ENCODE measurements at places on chromosomes 13 and 19.

- DNase-seq, result no peak
Observed at GRCh38 chr13:82717249-82717648, 1165.0 kb downstream of the SLITRK1 start.

DNA sequence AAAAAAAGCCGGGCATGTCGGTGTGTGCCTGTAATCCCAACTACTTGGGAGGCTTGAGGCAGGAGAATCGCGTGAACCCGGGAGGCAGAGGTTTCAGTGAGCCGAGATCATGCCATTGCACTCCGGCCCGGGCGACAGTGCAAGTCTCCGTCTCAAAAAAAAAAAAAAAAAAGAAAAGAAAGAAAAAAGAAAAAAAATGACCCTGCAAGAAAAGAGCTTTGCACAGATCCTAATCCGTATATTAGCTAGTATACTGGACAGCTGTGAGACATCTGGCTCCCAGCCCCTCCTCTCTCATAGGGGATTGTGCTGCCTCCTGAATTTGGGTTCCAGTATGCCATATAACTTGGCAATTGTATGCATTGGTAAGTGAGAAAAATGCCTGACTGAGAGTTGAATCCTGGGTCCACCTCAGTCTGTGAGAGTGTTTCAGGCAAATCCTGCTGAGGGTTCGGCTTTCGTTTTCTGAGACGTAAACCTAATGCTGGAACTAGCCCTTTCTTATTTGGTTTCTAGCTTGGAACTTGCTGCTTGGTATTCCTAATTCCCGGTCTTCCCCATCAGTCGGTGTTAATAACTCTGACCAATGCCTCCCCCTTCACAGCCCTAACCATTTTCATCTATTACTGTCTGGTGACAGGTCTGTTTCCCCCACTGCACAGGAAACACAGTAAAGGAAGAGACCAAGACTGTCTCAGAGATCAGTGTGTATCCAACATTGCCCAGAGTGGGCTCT is 1.3 kb upstream of the AKT2 start:
- DNase-seq, result no peak

DNA sequence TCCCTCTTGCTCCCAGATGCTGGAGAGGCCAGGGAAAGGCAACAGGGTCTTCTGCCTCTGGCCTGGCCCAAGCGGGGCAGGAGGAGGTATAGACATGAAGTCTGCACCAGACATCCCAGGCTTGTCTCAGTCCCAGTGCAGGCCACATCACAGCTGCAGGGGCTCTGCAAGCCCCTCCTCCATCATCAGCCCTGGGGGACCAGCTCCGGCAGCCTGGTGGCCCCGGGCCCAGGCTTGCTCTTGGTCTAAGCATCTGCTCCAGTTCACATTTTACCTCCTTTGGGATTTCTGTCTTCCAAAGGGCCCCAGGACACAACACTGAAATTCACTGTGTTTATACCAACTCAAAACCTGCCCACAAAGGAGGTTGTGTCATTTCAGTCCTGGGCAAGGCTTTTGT is 359.4 kb downstream of the ZNF536 start:
- DNase-seq, result no peak

DNA sequence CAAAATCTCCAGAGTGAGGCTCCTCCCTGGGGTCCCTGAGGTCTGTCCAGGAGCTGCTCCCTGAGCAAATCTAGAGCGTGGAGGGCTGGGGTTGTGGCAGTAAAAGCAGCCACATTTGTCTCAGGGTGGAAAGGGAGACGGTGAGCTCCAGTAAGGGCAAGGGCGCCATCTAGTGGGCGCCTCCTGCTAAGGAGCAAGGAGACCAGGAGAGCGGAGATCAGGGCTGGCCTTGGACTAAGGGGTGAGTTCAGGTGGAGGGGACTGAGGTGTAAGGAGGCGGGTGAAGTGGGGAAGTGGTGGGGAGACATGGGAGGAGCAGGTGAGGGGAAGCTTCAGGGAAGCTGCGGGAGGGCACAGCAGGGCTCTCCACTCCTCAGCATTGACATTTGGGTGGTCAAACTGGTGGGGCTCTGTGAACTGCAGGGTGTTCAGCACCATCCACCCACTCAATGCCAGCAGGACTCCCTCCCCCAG is 5.3 kb upstream of the CEACAM21 start:
- DNase-seq, result peak; percentile 45

- DNase-seq, result no peak
Observed at GRCh38 chr19:294341-294945, 3.2 kb upstream of the PLPP2 start.

DNA sequence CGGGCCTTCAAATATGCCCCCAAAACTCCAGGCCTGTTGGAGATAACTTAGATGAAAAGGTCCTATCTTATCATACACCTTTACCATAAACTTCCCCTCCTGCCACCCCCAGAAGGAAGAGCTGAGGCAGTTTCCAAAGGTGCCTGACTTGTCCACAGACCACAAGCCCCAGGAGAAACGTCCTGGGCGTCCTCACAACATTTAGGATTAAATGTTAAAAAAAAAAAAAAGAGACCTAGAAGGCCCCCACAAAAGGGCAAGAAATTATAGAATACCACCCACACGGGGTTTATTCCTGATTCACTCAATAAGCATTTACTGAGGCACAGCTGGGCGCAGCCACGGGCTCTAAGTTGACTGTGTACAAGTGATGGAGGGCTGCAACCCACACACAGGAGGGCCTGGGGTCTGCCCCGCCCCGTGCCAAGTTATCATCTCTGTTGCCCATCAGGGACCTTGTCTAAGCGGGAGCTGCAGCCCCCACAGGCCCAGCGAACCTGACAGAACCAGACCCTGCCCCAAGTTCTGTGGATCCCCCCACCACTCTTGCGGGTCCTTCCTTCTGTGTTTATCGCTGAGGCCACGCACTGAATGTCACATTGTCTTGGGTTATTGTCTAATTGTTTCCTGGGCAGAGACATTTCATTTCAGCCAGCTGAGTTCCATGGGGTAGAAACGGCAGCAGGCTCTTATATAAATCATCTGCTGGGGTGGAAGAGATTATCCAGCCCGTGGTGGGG is 83.0 kb upstream of the TM9SF2 start:
- no peak for DNase-seq

GRCh38 chr13:73556902-73557301 is 498.1 kb downstream of the KLF5 start:
- DNase-seq, result no peak

DNA sequence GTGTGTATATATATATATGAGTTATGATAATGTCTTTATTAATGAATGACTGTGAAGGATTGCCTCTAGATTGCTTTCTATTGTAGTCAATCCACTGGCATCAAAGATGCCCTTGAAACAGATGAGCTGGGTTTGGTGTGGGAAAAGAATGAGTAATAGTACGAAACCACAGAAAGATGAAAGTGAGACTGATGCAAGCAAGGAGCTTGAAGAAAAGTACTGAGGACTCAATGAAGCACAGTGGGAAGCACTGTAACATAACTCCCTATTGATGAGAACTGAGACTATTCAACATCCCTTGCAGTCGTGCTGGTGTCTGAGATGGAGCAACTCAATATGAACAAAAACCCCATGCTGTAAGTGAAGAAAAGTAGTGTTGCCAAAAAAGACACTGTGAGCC is 1794.2 kb downstream of the SLITRK5 start:
- no peak for DNase-seq

DNA sequence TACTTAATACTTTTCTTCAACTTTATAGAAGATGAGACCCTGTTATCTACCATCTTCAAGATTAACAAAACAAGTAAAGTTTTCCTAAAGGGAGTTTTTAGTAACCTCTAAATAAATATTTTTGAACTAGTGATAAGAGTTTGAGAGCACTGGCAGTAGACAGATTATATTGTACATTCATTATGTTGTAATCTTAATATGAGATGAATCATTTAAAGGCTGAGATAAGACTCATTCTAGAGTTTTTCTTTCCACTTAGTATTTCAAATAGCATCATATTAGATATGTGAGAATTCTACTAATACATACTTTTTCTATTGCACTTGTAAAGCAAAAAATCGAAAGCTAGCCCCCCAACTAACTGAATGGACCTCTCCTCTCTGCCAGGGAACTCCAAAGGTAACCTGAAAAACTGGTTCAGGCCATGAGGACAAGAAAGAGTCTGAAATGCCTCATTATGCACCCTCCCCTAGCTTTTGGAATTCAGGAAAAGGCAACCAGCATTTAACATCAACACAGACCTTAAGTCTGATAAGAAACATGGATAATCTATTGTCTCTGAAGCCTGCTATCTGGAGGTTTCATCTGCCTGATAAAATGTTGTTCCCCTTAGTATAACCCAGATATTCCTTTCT is 875.4 kb upstream of the SLC10A2 start:
- no peak for DNase-seq

- no peak for DNase-seq
Observed at GRCh38 chr19:21197590-21198295, 55.9 kb downstream of the ZNF431 start.

DNA sequence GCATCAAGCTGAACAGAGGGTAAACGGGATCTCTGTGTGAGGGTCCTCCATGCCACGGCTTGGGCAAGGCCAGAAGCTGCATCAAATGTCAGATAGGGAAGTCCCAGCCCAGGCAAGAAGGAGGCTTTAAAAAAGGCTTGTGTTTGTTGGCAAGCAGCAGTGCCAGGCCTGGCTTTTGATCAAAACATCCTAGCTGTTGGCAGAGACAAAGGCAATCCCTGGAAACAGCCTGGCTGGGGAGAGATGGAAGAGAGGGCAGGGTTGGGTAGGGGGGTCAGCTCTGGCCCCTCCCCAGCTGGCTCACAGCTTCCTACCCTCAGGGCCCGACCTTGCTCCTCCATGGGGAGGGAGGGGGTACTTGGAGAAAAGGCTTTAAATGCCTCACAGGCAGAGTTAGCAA is 61.8 kb upstream of the KCTD15 start:
- no peak for DNase-seq

DNA sequence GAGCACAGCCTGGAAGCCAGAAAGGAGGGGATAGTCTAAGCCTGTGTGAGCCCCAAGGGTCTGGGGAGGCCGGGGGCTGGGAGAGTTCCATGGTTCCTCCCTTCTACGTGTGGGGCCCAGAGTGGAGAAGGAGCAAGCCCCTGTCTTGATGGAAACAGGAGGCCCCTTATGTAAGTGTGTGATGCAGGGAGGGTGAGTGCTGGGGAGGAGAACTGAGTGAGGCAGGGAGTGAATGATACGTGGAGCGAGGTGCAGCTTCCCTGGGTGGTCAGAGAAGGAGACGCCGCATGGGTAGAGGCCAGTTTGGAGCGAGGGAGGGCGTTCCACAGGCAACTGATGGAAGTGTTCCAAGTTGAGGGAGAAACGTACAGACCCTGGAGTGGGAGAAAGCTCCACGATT is 16.0 kb downstream of the MAG start:
- no peak for DNase-seq

DNA sequence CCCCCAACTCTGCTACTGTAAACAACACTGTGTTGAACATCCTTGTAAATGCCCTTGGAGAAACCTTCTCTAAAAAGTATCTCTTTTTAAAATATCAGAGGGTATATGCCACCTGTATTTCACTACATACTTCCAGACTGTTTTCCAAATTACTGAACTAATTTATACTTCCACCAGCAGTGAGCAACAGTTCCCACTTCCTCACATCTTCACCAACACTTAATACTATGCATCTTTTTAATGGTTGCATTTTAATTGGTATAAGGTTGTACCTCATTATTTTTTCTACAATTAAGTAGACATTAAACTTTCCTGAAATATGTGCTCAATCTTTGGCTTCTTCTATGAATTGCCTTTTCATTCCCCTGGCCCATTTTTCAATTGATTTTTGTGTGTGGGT is 21.8 kb downstream of the CLEC4M start:
- no peak for DNase-seq

- DNase-seq, result no peak
Observed at GRCh38 chr13:87942205-87942604, 271.0 kb downstream of the SLITRK5 start.

GRCh38 chr19:269241-269640 is 22.0 kb downstream of the PLPP2 start:
- DNase-seq, result no peak

DNA sequence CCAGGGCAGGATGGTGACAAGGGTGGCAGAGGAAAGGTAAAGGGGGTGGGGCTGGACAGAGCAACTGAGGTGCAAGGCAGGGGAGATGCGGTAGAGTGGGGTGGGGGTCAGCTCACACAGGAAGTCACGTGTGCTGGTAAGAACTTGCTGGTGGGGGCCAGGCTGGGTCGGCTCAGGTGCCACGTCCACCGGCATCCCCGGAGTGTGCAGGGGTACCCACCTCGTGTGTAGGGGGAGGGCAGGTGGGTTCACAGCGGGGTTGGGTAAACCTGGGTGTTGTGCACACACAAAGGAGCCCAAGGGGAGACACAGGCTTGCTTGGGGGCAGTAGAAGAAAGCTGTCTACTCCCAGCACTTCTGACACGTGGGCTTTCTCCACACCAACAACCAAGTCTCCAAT is 2.9 kb downstream of the ZNF835 start:
- DNase-seq, result no peak

DNA sequence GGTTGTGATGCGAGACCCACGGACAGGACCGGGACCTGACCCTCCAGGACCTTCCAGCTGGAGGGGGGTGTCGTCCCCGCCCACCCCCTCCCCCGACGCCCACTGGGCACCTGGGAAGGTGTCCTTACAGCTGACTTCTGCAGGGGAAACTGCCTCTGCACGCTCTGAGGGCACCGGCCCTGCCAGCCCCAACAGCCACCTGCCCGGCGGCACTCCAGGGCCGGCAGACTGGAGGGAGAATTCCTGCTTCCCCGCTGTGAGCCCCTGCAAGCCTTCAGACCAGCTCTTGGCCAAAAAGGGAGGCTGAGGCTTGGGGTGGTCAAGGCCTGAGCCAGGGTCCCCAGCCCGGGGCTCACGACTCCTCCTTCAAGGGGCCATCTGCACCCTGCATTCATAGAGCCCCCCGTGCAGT is 1.2 kb downstream of the CNN2 start:
- DNase-seq, result no peak

DNA sequence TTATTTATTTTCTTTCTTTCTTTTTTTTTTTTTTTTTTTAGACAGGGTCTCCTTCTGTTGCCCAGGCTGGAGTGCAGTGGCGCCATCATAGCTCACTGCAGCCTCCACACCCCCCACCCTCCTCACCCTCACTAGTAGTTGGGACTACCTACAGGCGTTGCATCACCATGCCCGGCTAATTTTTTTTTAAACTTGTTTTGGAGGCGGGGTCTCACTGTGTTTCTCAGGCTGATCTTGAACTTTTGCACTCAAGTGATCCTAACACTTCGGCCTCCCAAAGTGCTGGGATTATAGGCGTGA is 33.6 kb downstream of the GJA3 start:
- DNase-seq, result no peak

DNA sequence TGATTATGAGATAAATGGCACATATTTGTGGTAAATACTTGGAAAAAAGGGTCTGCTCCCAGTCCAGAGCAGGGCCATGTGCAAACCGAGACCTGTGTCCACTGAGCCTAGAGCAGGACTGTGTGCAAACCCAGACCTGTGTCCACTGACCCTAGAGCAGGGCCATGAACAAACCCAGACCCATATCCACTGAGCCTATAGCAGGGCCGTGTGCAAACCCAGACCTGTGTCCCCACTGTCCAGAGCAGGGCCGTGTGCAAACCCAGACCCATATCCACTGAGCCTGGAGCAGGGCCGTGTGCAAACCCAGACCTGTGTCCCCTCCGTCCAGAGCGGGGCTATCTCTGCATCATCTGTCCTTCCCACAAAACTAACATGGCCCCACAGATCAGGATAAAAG is 136.0 kb downstream of the ATP11A start:
- DNase-seq, result no peak

Measured in iPS DF 19.7 (cell line).